ENCODE measurements at places on chromosomes 7 and 10.

DNA sequence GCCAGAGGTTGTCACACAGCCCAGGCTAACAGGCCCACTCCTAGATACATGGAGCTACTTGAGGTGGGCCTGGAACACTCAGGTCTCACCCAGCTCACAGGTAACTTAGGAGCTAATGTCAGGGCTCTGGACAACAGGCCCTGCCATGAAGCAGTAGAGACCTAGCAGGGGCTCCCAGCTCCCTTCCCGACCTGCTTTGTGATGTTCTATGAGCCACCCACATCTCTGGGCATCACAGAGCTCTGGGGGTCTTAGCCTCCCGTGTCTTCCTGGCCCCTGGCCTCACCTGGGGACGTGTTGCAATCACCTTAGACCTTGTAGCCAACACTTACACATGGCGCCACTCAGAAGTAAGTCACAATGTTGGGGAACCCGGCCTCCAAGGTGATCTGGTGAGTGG, 12.4 kb downstream of the WDFY4 start:
- DNase-seq = no peak

- no peak for DNase-seq
Measured at GRCh38 chr7:140036224-140036962, 26.4 kb downstream of the PARP12 start.

DNA sequence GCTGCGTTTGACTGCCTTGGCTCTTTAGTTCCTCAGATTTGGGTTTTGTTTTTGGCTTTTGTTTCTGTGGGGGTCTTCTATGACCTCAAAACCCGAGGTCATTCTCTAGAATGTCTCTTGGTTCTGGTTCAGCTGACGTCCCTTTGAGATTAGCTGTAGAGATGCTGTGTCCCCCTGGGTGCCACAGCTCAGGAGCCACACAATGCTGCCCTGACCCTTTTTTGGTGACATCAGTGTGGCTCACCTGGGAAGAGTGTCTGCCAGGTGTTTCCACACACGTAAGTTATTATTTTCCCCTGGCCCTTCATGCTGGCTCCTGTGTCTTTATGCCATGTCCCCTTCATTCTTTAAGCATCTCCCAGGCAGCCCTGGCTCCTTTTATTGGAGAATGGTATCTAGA, 89.8 kb upstream of the DDC start:
- no peak for DNase-seq

GRCh38 chr10:35236739-35237138, 99.6 kb upstream of the CCNY start:
- DNase-seq = peak; percentile 45

- peak; percentile 4 for DNase-seq
Measured at GRCh38 chr10:45136256-45136655, 135.5 kb downstream of the ZNF22 start.

DNA sequence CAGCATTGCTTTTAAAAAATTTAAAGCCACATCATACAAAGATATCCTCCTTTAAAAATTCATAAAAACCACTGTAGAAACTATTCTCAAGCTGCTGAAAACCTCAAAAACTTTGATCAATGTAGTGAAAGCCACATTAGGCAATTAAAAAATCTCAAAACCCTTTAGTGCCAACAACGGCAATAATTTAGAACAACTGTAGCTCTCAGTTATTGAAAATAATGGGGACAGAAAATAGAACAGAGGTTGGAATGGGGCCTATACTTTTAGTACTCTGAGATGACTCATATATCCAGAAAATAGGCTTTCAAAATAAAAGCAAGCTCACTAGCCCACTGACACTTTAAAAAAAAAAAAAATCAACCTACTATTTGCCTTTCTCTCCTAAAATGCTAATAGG, 87.5 kb downstream of the GSAP start:
- DNase-seq = peak; percentile 51

DNA sequence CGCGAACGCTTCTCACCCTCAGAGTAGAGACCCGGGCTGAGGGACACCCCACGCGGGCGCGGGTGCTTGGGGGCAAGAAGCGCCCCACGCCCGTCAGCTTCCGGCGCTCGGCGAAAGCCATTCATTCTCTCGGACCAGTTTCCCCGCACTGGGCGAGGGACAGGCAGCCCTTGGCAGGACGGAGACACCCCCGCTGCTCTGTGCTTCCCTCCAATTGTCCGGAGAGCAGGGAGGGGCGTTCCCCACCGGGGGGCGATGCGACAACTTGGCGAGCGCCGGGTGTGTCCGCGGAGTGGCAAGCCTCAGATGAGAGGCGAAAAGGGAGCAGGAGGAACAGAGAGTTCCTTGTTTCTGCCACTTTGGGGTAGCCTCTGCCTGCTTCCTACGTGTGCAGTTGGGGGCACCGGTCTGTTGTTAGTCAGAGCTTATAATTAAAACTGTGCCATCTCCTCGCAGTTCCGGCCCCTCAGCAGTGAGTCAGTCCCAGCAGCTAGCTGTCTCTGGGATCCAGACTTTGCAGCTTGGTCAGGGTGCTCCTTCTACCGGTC, 1.7 kb downstream of the GPR158 start:
- peak; percentile 30 for DNase-seq

DNA sequence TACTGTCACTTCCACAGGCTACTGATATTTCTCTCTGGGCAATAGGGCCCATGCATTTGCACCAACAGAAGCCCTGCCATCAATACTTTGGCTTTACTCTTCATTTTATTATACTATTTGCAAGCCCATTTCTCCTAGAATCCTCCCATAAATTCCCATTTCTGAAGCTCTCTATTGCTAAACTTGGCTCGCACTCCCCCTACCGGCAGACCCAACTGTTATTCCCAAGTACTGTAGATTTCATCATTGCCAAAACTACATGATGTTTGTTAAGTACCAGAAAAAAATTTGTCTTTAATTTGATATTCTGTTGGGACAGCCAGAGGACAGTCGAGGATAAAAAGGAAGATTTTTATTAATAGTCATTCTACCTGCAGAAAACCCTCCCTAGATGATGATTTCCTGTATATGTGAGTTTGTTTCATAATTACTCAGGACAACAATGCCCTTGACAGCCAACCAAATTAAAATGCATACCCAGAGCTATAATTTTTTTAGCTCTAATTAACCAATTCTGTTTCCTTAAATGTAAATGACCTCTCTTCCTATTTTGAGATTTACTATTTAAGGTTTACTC, 298.6 kb downstream of the REEP3 start:
- DNase-seq = peak; percentile 87

GRCh38 chr7:21753071-21753470, 192.6 kb downstream of the CDCA7L start:
- no peak for DNase-seq

- no peak for DNase-seq
Measured at GRCh38 chr10:78071857-78072179, 38.2 kb downstream of the RPS24 start.

DNA sequence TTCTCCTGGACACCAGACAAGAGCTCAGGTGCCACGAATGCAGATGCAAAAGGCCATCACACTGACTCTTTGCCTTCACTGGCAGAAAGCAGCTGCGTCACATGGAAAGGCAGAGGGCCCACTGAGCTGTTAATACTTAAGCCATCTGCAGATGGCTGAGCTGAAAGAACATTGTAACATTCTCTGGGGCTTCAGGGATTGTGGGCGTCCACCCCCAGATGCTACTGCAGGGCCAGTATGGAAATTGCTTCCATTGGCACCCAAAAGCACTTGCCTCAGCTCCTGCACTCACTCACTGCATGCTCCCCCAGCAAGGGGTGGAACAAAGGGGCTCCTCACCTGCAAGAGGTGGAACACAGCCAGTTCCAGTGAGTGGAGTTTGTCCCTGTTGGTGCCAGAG, 1264.6 kb downstream of the REEP3 start:
- no peak for DNase-seq

DNA sequence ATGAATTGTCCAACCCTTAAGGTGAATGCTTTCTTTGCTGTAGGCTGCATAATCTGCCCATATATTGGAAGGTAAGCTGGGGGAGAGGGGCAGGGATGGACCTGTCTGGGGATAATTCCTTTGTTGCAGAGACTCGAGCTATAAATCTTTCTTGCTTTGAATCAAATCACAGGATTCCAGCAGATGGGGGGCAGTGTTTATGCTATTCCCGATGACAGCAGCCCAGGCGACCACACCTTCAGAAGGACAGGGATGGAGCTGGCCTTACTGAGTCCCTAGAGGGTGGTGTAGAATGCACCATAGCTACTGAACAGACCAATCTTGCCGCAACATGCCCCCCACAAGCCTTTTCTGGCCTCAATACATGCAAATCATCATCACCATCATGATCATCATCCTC, 2.5 kb downstream of the PODXL start:
- DNase-seq = no peak

DNA sequence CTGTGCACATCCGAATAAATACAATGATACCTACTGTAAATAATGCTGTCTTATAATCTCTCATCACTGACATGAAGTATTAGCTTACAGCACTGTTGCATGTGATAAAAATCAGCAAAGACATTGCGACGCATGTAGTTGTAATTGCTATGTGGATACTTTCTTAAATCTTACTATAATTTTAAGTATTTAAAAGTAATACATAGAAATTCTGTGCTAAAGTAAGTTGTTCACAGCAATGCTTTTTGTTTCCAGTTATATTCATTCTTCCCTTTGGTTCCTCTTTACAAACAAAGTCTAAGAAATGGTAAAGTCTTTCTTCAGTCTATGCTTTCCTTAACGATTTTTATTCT, 113.7 kb upstream of the DGKB start:
- no peak for DNase-seq

DNA sequence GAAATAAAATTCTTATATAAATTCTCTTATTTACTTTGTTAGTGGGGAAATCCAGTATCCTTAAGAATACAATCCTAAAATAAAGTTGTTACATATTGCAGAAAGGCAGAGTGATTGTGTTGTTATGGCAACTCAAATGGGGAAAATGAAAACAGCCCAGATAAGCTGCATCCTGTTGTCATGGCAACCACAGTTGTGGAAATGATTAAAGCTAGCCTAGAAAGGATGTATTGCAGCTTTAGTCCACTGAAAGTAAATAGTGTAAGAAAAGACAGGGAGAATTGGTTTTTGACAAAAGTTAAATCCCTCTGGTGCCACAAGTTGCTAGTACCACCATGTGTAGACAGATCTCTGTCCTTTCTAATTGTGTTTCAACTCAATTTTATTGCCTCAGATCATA, 43.2 kb downstream of the BTRC start:
- DNase-seq = peak; percentile 73

Measured in cardiac fibroblast (primary cell).